Fibroblast of skin of abdomen (primary cell): ENCODE measurements at places on chromosomes 2 and 18.

DNA sequence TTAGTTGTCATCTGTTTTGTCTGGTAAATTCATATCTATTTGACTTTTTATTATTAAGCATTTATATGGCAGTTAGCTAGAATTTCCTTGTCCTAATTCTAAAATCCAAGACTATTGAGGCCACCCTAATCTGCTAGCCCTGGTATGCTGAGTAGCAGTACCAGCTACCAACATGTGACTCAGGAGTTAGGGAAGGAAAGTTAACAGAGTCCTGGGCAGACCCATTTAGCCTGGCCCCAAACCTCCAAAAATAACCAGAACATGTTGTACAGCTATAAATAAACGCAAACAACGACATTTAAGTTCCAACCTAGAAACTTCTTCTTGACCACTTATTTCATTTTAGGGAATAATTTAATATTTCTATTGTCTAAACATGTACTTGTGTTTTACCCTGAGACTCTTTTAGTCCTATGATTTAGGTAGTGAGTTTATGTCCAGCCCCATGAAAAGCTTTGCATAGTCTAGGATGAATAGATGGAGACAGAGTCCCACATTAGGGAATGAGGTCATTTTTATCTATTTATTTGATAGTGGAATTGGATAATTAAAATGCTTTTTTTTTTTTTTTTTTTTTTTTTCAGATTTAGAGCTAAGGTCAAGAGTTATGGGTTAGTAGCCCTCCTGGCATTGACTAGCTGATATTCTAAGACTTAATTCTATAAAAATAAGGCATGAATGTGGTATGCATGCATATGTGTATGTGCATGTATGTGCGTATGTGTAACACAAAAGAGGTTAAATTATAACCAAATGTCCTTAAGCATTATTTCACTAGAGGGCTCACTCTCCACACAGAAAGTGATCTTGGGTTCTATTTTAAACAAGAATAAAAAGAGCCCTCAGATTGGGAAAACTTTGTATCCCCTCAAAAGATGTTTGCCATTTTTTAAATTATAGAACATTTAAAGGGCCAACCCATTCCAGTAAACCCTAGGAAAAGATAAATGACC, 160.1 kb upstream of the MAPRE2 start:
- DNase-seq, result peak; percentile 27

DNA sequence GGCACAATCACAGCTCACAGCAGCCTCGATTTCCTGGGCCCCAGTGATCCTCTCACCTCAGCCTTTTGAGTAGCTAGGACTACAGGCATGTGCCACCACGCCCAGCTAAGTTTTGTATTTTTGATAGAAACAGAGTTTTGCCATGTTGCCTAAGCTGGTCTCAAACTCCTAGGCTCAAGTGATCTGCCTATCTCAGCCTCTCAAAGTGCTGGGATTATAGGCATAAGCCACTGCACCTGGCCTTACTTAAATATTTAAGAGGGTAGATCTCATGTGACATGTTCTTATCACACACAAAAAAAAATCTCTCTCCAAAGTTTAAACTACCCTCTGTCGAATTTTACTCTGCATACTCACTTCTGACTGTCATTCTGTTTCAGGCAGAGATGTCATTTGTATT, 75.4 kb upstream of the CHRNA1 start:
- no peak for DNase-seq

DNA sequence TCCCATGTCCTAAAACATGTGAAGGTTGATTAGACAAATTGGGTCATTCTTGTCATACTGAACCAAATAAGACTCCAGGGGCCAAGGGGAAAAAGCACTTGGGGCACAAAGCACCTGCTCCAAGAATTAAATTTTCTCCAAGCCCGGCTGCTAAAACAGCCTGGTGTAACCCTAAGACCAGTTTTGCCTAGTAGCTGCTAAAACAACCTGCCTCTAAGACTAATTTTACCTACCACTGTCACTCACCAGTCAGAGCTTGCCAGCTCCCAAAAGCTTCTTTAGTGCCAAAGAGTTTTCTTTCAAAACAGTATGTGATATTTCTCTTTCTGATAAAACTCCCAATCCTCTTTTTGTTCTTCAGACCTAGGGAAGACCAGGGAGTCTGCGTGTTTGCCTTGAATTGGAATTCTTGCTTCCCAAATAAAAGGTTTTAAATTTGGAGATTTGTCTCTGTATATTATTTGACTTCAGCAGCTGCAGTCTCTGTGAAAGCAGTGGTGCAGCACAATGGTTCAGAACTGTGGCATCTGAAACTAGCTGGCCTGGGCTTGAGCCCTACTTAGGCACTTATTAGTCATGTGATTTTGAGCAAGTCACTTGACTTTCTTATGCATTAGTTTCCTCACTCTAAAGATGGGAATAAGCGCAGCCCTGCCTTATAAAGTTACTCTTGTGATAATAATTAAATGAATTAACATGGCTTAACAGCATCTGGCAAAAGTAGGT, 16.2 kb upstream of the APOB start:
- no peak for DNase-seq

- DNase-seq, result no peak
These were observed 3.5 kb upstream of the HAAO start for GRCh38 chr2:42795841-42796301.

GRCh38 chr2:24969784-24970183, 2.0 kb downstream of the DNAJC27 start:
- DNase-seq, result no peak

DNA sequence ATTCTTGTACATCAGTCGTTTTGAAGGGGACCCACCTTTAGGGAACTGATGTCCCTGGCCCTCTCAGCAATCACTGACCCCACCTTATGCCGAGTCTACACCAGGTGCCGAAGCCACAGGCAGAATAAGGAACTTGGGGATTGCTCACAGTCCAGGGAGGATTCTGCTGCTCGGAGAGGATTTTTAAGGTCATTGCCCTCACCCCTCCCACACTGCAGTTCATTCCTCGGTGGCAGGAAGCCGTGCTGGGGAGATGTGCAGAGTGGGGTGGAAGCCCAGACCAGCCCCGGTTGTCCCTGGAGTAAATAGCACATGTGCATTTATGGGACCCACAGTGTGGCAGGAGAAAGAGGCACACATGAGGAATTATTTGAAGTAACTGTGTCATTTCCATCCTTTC, 50.4 kb downstream of the PLB1 start:
- no peak for DNase-seq

- DNase-seq, result no peak
These were observed 1283.2 kb upstream of the NXPH2 start for GRCh38 chr2:140063356-140063755.

- no peak for DNase-seq
These were observed 37.2 kb downstream of the YPEL5 start for GRCh38 chr2:30184035-30184434.

GRCh38 chr2:68730828-68731227, 3.8 kb upstream of the ARHGAP25 start:
- peak; percentile 31 for DNase-seq

DNA sequence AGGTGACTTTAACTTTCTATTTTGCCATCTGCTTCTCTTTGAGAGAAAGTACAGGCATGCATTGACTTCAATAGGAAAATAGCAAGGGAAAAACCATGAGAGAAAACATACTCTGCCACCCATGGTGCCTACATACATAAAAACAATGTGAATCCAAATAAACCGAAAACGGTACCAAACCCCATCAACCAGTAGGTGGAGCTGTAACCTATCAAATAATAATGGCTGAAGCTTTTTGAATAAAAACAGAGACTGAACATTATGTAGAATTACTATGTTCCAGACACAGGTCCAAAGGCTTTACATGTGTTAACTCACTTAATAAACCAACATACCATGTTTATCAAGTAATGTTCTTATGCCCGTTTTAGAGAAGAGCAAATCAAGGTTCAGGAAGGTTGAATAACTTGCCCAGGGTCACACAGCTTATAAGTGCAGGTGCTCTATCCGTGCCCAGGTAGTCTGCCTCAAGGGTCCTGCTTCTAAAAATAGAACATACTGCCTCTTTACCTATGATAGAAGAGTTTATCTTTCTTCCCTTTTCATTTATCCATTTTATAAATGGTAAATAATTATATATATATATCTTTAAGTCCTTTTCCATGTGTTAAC, 293.9 kb upstream of the SYT4 start:
- peak; percentile 39 for DNase-seq

DNA sequence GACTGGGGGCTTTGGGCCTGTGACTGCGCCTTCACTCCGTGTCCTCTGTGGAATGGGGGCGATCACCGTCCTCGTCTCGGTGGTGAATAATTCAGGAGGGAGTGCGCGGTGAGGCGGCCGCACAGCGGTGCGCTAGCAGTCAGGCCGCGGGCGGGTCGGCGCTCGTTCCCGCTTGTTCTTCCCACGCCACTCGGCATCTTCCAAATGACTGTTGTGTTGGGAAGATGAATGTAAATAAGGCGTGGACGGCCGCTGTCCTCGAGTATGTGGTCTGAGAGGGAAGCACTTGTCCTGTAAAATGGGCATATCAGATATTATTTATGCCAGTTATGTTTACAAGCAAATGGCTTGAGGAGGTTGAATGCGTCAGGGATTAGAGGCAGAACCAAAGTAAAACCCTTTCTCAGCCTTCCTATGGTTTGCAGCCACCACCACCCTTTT, 608 bp upstream of the VPS4B start:
- no peak for DNase-seq

GRCh38 chr2:12796657-12797056, 79.9 kb downstream of the TRIB2 start:
- peak; percentile 71 for DNase-seq

DNA sequence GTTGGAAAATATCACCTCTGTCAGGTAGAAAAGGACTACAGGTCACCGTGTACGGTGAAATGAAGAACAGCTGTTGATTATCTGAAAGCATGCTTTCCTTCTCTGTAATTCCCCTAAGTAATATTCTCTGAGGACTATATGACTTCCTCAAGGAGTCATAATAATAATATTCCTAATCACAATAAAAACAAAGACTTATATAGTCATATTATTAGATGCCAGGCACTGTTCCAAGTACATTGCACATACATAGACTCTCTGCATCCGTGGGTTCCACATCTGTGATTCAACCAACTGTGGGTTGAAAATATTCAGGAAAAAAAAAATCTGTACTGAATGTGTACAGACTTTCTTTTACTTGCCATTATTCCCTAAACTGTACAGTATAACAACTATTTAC, 512.4 kb upstream of the ID2 start:
- peak; percentile 98 for DNase-seq

DNA sequence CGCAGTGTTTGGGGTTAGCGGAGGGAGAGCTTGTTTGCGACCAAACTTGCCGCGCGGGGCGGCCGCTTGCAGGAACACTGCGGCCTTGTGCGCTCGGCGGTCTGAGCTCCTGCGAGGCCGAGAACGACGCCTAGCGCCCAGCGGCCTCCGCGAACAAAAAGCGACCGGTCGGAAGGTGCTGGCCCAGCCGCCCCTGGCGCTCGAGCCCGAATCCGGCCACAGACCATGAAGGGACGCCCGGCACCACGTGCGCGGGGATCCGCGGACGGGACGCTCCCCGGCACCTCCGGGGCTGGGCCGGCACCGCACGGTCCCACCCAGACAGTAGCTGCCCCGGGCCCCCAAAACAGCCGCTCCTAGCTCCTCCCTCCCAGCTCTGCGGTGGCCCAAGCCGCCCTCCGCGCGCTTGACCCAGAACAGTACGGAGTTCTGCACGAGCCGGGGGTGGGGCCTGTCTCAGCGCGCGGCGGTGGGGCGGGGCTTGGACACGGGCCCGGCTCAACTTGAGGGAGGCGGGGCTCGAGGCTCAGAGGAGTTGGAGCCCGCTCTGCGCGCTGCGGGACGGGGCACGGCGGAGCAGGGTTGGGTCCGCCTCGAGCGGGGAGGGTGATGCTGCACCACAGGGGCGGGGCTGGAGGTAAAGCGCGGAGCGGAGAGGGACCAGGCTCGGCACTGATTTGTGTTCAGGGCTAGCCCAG, 664 bp upstream of the IMPA2 start:
- DNase-seq, result peak; percentile 99

DNA sequence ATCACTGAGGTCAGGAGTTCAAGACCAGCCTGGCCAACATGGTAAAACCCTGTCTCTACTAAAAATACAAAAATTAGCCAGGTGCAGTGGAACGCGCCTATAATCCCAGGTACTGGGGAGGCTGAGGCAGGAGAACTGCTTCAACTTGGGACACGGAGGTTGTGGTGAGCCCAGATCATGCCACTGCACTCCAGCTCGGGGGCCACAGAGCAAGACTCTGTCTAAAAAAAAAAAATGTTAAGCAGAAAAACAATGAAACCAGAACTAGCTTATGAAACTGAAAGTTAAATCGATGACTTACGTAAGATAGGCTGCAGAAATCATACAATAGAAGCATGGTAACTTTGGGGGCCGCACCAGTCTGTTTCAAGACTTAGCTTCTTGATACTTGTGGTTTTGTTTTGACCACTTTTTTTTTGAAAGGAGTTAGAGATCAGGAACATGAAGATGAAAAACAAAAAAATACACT, 6.2 kb upstream of the GPR155 start:
- no peak for DNase-seq

DNA sequence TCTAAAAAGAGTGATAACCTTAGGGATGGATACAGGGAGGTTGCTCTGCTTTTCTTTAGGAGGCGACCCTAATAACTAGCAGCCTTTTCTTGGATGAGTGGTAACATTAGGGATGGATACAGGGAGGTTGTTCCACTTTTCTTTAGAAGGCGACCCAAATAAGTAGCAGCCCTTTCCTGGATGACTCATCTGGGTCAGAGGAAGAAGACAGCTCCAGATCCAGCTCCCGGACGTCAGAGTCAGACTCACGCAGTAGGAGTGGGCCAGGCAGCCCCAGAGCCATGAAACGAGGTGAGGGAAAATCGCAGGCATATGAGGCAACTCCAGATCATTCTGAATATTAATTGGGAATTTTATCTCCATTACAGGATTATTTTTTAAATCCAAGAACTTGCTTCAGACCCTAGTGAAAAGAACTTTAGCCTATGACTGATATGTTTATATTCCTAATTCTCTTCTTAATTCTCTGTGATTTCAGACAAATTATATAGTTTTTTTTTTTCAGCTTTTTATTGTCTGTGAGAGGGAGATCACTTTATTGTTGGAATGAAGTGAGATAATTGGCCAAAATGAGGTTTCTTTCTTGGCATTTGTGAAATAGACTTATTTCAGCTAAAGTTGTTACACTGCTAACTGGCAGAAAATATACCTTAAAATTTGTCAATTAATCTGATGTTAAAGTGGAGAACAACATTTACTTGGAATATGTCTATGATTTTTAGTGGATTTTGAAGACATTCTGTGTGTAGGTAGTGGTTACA, 31.2 kb upstream of the C1GALT1C1L start:
- peak; percentile 48 for DNase-seq

GRCh38 chr2:190255676-190256075, 64.0 kb downstream of the HIBCH start:
- DNase-seq, result no peak
